NCI-H510A (cell line): ENCODE measurements at places on chromosomes 3 and 15.
A peak's percentile ranks its signal among the peaks of the same experiment; 100 is the strongest.

DNA sequence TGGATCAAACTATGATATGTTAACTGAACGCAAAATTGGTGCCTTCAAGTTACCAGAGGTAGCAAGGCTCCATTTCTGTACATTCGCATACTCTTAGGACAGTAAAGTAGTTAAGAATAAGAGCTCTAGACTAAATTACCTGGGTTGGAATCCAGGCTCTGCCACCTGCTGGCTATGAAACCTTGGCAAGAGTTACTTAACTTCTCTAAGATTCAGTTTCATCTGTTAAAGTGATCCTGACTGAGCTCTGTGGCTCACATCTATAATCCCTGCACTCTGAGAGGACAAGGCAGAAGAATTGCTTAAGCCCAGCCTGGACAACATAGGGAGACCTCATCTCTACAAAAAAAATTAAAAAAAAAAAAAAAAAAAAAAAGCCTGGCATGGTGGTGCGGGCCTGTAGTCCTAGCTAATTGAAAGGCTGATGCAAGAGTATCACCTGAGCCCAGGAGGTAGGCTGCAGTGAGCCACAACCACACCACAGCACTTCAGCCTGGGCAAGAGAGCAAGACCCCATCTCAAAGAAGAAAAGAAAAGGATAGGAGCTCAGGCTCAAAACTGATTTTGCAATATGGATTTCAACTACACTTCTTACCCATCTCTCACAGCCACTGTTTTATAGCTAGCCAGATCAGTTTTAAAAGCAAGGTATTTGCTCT, 21.3 kb downstream of the GSK3B start:
- no peak for DNase-seq

DNA sequence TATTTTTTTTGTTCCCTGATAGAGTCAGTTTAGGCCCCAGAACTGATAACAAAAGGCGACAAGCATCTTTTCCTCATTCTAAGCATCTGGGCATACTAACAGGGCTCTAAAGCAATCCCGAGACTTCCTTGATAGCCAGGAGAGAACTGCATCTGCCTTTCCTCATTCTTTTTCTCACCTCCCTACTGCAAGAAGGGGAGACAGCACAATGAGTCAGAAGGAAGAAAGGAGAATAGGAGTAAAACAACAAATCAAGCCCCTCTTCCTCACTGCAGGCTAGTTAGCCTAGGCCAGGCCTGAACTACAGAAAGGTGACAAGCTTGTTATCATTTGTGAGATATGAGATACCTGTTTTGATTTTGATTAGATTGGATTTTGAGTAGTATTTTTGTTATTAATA, 97.9 kb downstream of the NAALADL2 start:
- DNase-seq: no peak

DNA sequence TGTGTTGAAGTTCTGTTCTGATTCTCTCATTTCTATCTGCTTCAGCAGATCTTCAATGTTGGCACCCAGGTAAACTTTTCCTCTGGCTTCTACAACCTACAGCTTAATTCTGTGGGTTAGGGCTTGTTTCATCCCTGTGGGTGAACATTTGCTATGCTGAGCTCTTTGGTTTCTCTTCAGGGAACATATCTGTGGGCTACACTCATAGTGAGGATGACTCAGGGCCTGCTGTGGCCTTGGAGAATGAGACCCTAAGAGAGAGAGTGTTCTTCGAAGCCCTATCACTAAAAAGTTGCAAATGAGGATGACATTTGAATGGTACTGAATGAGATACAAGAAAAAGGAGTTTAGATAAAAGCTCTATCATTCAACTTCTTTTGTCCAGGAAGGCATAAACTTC, 346.2 kb upstream of the CBLB start:
- no peak for DNase-seq

- no peak for DNase-seq
Observed at GRCh38 chr15:65421360-65422215, 1.2 kb downstream of the IGDCC4 start.

- no peak for DNase-seq
Observed at GRCh38 chr15:80699981-80700380, 4.9 kb downstream of the ABHD17C start.

DNA sequence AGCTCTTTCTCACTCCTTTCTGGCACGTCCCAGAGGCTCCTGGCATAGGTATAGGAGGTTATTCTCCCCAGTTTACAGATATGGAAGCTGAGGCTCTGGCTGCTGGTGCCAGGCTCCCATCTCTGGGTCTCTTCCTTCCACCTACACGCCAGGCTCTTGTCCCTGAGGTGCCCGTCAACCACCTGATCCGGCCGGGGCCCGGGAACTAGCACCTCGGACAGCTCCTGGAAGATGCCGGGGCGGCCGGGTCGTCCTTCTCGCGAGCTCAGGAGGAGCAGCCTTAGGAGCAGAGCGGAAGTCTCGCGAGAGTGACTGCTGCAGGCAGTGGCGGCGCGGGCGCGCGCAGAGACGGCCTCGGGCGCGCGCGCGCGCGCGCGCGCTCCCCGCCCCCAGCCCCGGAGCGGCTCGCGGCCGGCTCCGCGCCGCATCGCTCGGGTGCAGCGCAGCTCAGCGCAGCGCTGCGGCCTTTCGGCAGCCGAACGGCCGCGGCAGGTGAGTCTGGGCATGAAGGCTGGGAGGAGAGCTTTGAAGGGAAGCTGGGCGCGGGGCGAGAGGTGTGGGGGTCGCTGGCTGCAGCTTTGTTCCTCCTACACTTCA, at the start of gene SCAMP5:
TSS of gene SCAMP5 (plus strand) at position 382 of the 597 bp plus-strand sequence. CDS start 16,277 bp downstream, outside the sequence.
- DNase-seq: peak; percentile 95

GRCh38 chr15:80774486-80774885, 4.7 kb upstream of the CEMIP start:
- no peak for DNase-seq

DNA sequence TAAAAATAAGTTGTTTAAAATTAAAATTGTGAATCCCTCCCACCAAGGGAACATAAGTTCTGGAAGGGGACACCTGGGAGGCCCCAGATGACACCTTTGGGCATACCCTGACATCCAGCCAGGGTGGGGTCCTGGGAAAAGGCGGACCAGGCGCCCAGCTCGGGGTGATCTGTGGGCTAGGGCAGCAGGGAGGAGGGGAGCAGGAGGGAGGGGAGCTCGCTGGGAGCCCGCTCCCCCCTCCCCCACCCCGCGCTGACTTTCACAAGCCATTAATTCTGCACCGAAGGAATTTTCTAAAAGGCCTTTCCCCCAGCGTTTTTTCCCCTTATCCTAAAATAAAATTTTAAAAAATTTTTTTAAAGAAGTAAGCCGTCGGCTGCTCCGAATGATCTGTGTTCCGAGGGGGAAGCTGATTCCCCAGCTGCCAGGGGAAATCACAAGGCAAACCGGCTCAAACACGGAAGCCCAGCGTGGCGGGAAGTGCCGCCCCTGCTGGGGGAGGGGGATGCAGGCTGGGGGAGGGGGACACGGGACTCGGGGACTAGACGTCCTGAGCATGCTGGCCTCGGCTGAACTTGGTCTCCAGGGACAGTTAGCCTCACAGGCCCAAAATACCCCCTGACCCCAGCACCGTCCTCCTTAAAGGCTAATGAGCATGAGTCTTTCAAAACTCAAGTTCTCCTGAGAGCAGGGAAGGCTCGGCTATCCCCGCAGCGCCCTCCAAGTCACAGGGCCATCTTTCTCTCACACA, 13.9 kb downstream of the PLXND1 start:
- no peak for DNase-seq

DNA sequence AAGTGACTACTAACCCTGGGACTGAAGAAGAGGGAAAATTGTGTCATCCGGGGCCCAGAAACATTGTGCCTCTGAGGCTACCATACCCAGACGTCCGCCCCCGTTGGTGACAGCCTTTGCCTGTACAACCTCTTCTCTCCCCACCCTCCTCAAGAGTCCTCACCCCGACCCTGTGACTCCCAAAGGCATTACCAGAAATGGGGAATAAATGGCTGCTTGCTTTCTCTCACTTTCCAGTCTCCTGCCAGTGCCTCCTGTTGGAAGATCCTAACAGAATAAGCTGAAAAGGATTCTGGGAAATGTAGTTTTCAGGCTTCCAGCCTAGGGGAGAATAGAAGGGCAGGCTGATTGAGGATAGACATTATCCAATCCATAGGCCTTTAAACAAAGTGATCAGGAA, 30.8 kb upstream of the SLC25A36 start:
- no peak for DNase-seq

DNA sequence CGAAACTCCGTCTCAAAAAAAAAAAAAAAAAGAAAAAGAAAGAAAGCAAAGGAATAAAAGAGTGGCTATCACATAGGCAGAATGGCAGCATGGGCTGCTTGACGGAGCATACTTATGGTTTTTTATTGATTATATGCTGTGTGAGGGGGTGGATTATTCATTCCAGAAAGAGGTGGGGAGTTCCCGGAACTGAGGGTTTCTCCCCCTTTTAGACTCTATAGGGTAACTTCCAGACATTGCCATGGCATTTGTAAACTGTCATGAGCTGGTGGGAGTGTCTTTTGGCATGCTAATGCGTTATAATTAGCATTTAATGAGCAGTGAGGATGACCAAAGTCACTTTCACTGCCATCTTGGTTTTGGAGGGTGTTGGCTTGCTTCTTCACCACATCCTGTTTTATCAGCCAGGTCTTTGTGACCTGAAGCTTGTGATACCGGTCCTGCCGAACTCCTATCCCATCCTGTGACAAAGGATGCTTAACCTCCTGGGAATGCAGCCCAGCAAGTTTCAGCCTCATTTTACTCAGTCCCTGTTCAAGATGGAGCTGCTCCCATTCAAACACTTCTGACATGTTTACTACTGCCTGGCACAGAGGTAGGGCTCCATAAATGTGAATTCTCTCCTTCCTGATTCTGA, 15.8 kb upstream of the ABHD17C start:
- DNase-seq: no peak

- peak; percentile 1 for DNase-seq
Observed at GRCh38 chr3:100463002-100463401, 29.4 kb upstream of the TMEM45A start.

DNA sequence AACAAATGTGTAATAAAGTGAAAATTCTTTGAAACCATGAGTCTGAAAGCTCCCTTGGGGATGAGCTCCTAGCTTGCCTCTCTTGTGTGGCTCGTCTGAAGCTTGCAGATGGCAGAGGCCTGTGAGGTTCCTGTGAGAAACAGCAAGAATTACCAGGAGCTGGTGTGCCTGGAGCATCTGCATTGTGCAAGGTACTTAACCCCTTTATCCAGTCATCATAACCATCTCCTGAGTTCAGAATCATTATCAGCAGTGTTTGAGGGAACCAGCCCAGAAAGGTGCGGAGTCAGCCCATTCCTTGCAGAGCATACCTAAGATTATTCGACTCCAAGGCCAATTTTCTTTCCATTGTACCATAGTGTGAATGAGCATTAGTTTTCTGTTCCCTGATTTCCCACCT, 51.7 kb upstream of the TRA2B start:
- DNase-seq: no peak

GRCh38 chr3:87793337-87793877, 265.4 kb downstream of the CGGBP1 start:
- DNase-seq: no peak

DNA sequence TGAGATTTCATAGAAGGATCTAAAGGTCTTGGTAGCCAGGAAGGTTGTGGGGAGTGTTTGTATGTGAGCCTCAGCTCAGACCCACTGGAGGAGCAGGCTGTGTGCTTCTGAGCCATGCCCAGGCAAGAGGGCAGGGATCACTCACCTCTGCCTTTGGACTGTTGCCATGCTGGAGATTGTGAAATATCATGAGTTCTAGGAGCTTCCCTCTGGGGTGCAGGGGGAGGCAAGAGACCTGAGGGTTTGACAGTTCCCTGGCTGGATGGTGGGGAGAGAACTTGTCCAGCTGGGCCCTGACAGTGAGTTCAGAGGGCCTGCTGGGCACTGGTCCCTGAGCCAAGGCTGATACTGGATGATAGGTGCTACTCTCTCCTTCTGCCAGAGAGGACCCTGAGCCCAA, 6.0 kb downstream of the SLC6A1 start:
- no peak for DNase-seq

GRCh38 chr15:62104401-62104800, 37.6 kb downstream of the C2CD4A start:
- DNase-seq: no peak

DNA sequence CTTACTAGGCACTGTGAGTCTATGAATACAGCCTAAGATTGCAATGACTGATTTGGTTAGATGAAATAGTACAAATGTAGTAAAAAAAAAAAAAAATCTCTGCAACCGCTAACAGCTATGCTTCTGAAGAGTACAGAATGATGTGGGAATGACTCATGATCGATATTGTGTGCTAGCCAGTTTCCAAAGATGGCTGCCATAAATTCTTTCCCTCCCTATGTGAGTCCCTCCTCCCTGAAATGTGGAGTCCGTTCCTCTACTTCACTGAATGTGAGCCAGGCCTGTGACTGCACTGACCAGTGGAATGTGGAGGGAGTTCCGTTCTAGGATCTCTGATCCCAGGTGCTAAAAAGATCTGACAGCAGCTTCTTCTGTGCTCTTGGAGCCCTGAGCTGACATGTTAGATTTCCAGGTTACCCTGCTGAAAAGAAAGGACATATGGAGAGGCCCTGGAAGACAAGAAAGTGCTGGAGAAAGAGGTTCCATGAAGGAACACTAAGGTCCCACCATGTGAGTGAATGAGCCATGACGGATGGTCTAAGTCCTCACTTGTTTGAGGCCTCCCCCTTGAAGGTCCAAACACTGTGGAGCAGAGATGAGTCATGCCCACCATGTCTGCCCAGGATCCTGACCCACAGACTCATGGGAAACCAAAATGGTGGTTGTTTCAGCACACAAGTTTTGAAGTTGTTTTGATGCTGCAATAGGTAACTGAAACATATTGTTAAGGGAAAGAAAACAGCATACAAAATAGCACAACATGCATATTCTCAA, 46.3 kb downstream of the DGKG start:
- no peak for DNase-seq

GRCh38 chr3:194285850-194286197, 65.3 kb downstream of the CPN2 start:
- DNase-seq: no peak
